ENCODE measurements at places on chromosomes 2 and 18. TPM values are rescaled to one million over a fixed set of nuclear protein-coding genes. Genes with fewer than 3 reads are reported as not detected.

SLC4A3 gene
- total RNA-seq, result 4.9 TPM

MATN3 gene
- 0.15 TPM for total RNA-seq

LPIN2 gene
- 29.3 TPM for total RNA-seq

CYP26B1 gene
- 5.4 TPM for total RNA-seq

MLPH gene
- total RNA-seq, result not detected

SLC8A1 gene
- total RNA-seq, result 11.1 TPM

HOXD8 gene
- 13.4 TPM for total RNA-seq

RTP5 gene
- total RNA-seq, result not detected

- DNase-seq, result no peak
Observed at GRCh38 chr2:241413929-241414580, 58.0 kb downstream of the FARP2 start.

GRCh38 chr2:67400560-67401485, 3.7 kb downstream of the ETAA1 start:
- no peak for DNase-seq

DNA sequence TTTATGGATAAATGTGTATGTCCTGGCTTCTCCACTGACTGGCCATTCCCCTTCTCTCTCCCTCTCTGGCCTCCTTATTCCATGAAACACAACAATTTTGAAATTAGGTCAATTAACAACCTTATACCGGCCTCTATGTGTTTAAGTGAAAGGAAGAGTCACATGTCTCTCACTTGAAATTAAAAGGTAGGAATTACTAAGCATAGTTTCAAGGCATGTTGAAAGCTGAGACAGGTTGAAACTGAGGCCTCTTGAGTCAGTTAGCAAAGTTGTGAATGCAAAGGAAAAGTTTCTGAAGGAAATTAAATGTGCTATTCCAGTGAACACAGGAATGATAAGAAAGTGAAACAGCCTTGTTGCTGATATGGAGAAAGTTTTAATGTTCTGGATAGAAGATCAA, 69.7 kb downstream of the ADAM23 start:
- DNase-seq, result no peak

GRCh38 chr18:62152844-62153243, 34.0 kb downstream of the PIGN start:
- DNase-seq, result no peak

DNA sequence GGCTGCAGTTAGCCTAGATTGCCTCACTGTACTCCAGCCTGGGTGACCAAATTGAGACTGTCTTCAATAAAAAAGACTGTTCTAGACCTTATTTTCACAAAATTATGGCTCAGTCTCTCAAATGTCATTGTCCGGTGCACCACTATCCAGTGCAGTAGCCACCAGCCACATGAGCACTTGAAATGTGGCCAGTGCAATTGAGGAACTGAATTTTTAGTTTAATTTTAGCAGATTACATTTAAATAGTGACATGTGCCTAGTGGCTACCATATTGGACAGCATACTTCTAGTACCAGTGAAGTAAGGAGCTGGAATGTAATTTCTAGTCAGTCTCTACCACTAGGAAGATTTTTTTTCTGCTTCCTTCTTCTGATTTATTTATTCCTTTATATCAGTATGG, 39.4 kb downstream of the KCMF1 start:
- DNase-seq, result no peak

DNA sequence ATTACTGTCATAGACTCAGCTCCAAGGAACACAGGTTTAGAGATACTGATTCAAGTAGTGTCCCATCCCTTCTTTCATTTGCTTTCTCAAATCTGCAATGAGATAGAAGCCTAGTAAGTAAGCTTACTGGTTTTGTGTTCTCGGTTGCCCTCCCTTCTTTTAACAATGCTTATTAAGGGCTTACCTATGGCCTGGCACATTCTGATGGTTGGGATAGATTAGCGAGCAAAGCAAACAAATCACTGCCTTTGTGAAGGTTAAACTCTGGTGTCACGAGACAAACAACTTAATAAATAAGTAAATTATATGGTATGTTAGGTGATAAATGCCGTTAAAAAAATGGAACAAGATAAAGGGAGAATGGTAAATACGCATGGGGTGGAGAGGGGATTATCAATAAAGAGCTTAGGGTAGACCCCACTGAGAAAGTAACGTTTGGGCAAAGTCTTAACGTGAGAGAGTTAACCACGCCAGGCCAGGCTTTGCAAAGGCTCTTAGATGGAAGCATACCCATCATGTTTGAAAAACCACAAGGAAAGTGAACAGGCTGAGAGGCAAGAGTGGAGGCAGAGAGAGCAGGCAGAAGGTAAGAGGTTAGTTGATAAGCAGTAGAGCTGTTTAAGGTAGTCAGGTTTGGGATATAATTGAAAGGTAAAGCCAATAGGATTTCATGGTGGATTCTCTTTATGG, 31.0 kb downstream of the EIF2AK3 start:
- DNase-seq, result no peak

- DNase-seq, result no peak
Observed at GRCh38 chr18:67672155-67672554, 155.6 kb upstream of the DSEL start.

- DNase-seq, result no peak
Observed at GRCh38 chr2:128530025-128530573, 211.4 kb upstream of the HS6ST1 start.

GRCh38 chr2:118123561-118124232, 35.4 kb downstream of the INSIG2 start:
- DNase-seq, result peak; percentile 92

DNA sequence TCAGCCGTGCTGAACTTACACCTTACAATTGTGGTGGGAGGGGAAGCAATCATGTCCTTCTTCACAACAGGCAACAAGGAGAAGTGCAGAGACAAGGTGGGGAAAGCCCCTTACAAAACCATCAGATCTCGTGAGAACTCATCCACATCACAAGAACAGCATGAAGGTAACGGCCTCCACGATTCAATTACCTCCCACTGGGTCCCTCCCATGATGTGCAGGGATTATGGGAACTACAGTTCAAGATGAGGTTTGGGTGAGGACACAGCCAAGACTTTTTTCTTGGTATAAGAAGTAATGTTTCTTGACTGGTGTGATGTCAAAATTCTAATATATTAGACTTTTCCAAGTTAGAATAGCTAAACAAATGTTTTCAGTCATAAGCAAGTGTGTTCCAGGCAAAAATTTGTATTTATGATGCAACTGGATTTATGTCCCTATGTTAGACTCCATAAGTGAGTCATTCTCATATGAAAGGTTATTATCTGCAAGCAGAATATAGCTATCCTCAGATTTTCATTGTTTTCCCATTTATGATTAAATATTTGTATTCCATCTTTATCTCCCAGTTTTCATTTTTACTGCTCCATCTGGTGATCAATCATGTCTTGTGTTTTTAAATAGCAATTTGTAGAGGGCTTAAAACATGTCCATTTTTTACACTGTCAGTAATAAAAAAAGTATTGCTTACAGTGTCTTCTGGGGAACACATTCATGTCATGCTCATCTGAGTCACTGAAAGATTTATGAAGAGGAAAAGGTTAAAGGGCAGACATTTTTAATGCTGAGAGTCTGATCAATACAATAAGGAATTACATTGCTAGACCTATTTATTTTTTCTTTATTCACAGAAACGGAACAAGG, 995.2 kb upstream of the CDH2 start:
- no peak for DNase-seq

DNA sequence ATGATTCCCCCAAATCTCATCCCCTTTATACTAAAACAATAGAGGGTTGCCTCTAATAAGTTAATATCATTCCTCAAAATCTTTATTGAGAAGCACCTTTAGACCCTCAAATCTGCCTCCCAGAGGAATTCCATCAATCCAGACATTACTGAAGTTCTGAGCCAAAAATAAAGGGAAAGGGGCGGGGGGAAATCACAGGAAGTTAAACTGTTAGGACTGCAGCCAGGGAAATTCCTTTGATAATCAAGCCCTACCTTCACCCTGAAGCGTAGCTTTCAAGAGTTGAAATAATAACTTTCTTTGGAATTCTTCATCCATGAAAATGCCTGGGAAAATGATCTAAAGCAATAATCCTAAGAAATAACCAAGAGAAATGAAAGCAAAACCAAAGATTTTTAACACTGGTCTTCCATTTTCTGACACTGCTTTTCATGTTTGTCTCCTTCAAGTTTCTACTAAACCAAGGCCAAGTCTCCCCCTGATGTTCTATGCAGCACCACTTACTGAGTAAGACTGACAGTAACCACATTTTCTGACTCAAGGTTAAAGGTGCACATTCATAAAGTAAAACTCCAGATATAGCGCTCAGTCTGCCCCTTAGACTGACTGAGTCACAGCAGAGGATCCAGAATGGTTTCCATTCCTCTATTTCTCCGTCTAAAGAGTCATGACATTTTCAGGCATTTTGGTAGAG, 78.2 kb downstream of the TCF4 start:
- DNase-seq, result peak; percentile 12

- DNase-seq, result no peak
Observed at GRCh38 chr2:138236142-138236541, 265.4 kb upstream of the SPOPL start.

DNA sequence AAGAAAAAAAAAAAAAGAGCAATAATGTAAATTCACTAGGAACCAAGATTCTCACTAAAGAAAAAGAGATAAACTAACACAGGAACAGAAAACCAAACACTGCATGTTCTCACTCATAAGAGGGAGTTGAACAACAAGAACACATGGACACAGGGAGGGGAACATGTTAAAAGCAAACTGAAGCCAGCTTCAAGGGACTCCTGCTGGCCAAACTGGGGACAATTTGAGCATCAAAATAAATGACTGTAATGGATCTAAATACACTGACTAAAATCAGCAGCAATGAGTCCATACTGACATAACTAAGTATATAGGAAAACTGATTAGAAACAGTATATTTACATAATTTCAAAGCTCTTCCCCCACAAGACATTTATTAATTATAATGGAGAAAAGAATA, 73.0 kb downstream of the FARSB start:
- no peak for DNase-seq

GRCh38 chr18:50469380-50469781, 90.5 kb upstream of the MAPK4 start:
- no peak for DNase-seq

DNA sequence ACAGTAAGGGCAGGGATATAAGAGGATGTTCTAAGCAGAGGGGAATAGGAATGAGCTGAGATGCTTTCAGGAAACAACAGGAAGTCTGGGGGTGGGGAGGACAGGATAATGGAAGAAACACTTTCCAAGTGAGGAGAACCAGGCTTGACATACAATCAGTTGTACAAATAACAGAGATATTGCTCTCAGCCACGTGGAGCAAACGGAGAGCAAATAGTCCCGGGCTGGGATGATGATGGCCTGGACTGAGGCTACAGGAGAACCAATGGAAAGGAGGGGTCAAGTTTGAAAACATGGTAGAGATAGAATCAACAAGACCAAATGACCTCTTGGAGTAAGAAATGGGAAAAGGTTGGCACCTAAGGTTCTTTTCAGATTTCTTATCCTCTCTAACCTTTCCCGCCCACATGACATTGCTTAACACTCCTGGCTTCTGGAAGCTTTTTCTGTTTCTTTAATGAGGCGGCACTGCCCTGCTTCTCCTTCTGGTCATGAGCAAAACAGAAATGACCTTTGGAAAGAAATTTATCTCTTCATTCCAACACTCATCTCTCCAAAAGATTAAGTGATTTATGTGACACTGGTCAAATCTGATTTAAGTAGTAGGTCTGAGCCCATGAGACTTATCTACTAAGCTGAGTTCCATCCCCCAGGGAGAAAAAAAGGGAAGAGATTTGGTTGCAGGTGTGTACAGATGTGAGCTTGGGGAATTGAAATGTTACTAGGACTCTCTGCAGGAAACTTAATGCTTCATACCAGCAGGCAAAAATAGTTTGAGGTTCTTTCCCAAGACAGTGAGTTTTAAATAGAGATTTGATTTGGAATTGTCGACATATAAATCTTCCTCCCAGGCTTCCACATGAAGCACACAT, 442.9 kb upstream of the HNRNPA3 start:
- DNase-seq, result no peak

DNA sequence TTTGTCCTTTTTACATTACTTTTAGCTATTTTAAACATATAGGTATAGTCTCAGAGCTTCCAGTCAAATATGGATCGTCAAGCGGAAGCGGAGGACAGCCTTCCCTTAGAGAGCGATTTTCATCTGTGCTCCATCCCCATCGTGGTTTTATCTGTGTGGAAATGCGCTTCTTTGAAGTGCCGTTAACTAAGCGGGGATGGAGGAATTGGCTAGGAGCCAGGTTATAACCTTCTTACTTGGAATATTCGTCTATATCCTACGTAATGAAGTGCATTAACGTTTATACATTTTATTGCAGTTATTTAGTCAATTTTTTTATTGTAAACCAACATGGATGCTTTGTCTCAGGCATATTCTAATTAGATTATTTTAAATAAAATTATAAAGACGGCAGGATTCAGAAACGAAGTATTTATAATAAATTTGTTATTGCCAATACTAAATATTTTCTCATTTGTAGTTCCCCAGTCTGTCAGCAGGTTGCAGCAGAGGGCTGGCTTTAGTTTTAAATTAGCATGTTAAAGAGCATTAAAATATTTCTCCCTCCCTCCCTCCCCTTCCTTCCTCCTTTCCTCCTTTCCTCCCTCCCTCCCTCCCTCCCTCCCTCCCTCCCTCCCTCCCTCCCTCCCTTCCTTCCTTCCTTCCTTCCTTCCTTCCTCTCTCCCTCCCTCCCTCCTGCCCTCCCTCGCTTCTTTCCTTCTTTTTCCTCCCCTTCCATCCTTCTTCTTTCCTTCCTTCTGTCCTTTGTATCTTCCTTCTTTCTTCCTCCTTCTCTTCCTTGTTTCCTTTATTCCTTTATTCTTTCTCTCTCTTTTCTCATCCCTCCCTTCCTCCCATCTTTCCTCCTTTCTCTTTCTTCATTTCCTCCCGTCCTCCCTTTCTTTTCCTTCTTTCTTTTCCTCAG, 80.6 kb upstream of the DOCK10 start:
- DNase-seq, result no peak

GRCh38 chr2:198337368-198337767, 533.0 kb downstream of the PLCL1 start:
- no peak for DNase-seq

DNA sequence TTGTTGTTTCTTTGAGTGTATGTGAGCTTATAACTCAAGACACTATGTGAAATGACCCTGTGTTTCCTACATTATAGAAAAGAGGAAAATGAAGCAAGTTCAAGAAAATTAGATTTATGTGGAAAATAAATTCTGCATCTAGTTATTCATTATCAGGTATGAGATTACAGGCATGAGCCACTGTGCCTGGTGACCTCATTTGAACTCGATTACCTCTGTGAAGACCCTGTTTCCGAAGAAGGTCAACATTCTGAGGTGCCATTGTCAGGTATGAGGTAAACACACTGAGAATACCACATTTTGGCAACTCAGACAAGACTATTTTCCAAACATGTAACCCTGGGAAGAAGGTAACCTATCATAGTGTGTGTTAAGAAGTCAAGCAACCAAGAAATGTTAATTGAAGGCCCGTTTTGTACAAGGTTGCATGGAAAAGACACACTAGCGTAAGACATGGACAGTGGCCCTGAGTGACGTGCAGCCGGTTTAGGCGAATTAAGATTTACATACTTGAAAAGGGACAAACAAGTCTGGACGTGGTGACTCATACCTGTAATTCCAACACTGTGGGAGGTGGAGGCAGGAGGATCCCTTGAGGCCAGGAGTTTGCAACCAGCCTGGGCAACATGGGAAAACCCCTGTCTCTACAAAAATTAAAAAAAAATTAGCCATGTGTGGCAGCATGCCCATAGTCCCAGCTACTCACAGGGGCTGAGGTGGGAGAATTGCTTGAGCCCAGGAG, 186.6 kb downstream of the NEDD4L start:
- no peak for DNase-seq

Data from MG63 (cell line).